ENCODE measurements at places on chromosomes 4 and X.

DNA sequence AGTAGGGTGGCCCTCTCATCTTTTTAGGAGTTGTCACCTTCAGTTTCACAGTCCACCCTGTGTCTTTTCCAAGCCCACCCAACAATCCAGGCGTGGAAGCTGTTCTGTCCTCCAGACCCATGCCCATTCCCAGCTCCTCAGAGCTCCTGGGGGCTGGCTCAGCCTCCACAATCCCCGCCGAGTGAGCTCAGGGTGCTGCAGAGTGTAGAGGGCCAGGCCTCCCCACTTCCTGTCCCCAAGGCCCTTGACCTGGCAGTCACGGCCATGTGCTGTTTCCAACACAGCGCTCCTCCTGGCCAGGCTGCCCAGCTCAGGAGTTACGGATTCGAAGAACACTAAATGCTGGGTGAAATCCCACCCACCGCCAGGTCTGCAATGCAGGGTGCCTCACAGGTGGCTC is 31.8 kb downstream of the PDHA1 start:
- no peak for DNase-seq

DNA sequence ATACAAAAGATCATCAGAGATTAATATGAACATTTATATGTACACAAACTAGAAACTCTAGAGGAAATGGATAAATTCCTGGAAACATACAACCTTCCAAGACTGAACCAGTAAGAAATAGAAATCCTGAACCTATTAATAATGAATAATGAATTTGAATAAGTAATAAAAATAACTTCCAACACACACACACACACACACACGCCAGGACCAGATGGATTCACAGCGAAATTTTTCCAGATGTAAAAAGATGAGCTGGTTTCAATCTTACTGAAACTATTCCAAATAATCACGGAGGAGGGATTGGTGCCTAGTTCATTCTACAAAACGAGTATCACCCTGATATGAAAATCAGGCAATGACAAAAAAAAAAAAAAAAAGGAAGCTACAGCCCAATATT is 1095.0 kb downstream of the FAT4 start:
- no peak for DNase-seq

- DNase-seq, result no peak
Measured at GRCh38 chrX:52995987-52996331, 37.6 kb upstream of the FAM156A start.

- DNase-seq, result no peak
Measured at GRCh38 chr4:40199179-40199670, 2.4 kb downstream of the RHOH start.

DNA sequence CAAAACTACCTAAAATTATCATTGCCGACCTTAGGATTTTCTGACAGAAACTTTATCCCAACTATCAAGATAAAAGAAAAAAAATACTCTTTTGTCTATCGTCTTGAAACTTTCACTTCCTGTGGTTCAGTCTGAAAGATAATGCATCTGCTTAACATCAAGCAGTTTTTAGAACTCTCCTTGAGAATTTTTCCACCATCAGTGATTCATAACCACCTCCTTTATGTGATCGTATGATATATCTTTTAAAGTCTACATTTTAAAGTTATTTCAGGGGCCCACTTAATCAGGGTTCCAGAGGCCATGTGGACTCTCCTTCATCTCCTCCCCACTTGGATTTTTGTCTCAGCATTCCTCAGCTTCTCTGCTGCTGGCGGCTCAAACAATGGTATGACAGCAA is 272.8 kb upstream of the TENM3 start:
- no peak for DNase-seq

DNA sequence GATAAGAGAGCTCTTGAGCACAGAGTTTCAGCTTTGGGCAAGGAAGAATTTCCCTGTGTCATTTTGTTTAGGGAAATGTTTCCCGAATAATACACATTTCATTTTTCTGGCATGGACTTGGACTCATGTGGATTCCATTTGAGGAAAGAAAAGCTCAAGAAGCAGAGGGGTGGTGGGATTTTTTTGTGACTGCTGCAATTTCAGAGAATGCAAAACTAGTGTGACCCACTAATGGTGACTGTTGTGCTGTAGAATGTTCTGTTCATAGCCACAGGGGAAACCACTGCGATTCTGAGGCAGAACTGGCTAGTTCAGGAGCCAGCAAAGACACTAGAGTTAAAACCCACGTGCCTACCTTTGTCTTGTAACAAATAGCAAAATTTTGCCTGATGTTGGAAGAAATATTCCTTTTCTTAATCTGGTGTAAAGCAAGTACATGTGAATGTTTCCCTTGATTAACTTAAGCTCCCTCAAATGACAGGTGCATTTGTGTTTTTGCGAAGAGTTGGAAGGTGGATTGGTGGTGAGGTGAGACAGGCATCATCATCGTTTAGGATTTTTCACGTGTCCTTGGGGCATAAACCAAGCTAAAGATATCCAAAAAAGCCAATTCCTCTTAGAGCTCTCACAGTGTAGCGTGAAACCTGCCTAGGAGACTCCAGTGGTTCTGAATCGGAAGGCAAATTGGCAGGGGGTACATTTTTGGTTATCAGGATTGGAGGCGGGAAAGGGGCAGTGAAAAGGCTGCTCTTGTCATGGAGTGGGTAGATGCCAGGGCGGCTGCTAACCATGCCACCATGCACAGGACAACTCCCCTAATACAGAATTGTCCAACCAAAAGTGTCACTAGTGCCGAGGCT is 38.0 kb upstream of the FAM9C start:
- peak; percentile 38 for DNase-seq

DNA sequence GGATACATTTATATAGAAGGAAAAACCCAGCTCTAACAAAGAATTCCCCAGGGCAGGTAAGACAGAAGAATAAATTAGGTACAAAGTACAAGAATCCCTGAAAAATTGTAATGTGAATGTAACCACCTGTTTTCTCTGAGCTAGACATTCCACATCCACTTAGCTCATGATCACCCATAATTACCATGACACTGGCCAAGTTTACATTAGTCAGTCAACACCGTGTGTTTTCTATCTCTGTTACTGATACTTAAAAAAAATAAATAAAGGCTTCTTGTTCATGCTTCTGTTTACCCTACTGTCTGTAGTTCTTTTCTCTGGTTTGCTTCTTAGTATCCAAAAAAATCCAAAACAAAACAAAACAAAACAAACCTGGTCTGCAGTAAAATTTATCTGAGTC is 66.0 kb downstream of the CBLL2 start:
- DNase-seq, result no peak

DNA sequence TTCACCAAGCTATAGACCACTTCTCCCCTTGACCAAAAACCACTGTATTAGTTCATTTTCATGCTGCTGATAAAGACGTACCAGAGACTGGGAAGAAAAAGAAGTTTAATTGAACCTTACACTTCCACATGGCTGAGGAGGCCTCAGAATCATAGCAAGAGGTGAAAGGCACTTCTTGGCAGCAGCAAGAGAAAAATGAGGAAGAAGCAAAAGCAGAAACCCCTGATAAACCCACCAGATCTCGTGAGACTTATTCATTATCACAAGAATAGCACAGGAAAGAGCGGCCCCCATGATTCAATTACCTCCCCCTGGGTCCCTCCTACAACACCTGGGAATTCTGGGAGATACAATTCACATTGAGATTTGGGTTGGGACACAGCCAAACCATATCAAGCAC is 97.8 kb downstream of the DOCK11 start:
- DNase-seq, result no peak

DNA sequence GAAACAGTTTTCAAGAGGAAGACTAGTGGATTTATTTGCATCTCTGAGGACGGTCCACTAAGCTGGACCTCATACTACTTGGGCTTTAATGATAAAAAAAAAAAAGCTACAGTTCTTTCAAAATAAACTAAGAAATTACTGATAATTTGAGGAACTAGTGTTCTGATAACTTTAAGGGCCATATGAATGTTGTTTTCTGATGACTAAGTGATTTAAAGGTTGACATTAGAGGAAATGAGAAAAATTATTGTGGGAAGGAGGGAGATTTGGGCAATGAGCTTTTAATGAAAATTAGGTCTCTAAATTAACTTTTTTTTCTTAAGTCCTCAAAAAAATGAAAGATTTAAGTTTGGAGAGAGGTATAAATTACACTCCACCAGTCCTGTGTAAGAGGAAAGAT is 60.8 kb upstream of the IL2 start:
- DNase-seq, result no peak

DNA sequence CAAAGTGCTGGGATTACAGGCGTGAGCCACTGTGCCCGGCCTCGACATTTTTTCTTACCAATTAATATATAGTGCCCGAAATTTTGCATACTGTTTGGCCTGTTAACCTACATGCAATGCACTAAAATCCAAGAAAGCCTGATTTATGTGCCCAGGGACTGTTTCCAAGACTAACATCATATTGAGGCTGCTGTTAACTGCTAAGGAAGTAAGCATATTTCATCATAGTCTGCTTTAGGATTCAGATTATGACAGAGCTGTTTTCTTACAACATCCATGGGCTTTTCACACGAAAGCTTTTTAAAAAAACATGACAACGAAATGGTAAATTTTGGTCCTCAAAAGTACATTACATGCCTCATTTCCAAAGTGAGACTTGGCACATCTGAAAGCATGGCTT is 84.4 kb downstream of the STOX2 start:
- no peak for DNase-seq

DNA sequence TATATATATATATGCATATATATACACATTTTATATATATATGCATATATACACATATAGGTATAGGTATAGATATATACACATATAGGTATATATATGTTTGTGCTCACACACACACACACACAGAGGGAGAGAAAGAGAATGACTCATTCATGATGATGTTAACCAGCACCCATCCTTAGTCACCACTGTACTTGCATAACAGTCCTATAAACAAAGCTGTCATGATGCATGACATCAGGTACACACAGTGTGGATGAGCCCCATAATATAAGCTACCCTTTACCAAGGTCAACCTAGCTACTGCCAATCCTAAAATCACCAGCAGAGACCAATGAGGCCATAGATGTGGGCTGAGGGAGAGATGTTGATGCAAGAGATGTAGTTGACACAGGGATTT is 1408.0 kb downstream of the RAPGEF2 start:
- DNase-seq, result no peak

GRCh38 chrX:43679778-43680177 is 23.7 kb downstream of the MAOA start:
- DNase-seq, result no peak

- peak; percentile 81 for DNase-seq
Measured at GRCh38 chrX:119755981-119756533, 2.3 kb upstream of the SOWAHD start.

- no peak for DNase-seq
Measured at GRCh38 chr4:107131295-107131694, 95.2 kb upstream of the DKK2 start.

- DNase-seq, result no peak
Measured at GRCh38 chrX:97524997-97525396, 641.3 kb downstream of the RPA4 start.

GRCh38 chr4:72326692-72327632 is 242.1 kb downstream of the ADAMTS3 start:
- DNase-seq, result no peak

- no peak for DNase-seq
Measured at GRCh38 chr4:176422511-176422910, 102.7 kb downstream of the SPCS3 start.

GRCh38 chrX:119682019-119682989 is 10.7 kb downstream of the SEPTIN6 start:
- peak; percentile 48 for DNase-seq

- DNase-seq, result peak; percentile 25
Measured at GRCh38 chr4:109332926-109333464, 30.5 kb upstream of the COL25A1 start.

- no peak for DNase-seq
Measured at GRCh38 chr4:141102367-141102766, 30.9 kb downstream of the RNF150 start.

GRCh38 chrX:148865277-148866210 is 365.1 kb downstream of the AFF2 start:
- DNase-seq, result no peak

DNA sequence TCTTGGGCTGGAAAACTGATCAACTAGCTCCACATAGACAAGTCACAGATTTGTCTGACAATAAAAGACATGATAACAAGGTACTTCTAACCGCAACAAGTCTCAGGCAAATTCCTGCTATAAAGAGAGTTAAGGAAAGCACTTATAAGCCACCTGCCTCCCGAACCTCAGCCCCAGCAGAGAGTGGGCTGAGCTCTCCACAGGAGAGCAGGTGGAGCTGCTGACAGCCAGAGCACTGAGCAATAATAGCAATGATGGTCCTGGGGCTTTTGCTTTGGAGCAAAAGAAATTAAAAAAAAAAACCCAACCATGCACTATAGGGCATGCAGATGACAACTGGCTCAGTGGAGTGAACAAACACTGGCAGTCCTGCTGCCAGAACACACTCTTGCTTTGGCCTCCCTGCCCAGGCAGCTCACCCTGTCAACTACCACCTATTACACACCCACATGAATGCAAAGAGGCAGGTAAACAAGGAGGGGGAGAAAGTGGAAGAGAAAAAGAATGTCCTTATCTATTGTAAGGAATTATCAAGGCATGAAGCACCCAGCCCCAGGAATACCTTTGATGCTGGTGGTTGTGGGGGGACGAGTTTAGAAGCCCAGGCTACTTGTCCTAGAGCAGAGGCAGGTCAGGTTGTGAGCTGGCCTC is 135.8 kb upstream of the DGKK start:
- DNase-seq, result no peak

GRCh38 chrX:87924619-87925018 is 407.0 kb downstream of the KLHL4 start:
- no peak for DNase-seq

GRCh38 chr4:48503233-48504025 is 13.4 kb downstream of the ZAR1 start:
- no peak for DNase-seq

GRCh38 chr4:6120361-6120760 is 80.0 kb downstream of the JAKMIP1 start:
- DNase-seq, result no peak

DNA sequence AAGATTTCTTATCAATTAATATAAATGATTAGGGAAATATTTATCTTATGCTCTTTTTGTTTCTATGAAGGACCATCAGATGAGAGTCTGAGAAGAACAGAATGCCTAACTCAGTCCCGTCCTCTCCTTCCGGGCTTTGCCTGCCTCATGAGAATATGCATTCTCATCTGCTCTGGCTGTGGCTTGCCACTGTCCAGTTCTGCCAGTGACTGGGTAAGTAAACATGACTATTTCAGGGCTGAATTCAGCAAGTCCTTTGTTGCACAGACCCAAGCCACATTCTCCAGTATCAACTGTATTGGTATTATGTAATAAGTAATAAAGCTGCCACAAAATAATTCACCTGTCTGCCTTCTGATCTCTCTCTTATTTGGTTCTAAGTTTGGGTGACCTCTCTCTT is 110.7 kb downstream of the WDFY3 start:
- no peak for DNase-seq

- DNase-seq, result no peak
Measured at GRCh38 chr4:61198686-61199085, 1.4 kb upstream of the ADGRL3 start.

- peak; percentile 51 for DNase-seq
Measured at GRCh38 chrX:45824471-45824870, 623.8 kb upstream of the DIPK2B start.

GRCh38 chr4:13492747-13493146 is 8.6 kb upstream of the RAB28 start:
- no peak for DNase-seq

GRCh38 chrX:155611302-155611701 is 1.4 kb downstream of the TMLHE start:
- DNase-seq, result no peak
